ENCODE measurements at places on chromosomes 2 and 18.

- DNase-seq = peak; percentile 83
Observed at GRCh38 chr2:113370478-113371091, 66.9 kb upstream of the ZNG1B start.

GRCh38 chr2:216430811-216431530 lies 18.7 kb downstream of the SMARCAL1 start:
- no peak for DNase-seq

DNA sequence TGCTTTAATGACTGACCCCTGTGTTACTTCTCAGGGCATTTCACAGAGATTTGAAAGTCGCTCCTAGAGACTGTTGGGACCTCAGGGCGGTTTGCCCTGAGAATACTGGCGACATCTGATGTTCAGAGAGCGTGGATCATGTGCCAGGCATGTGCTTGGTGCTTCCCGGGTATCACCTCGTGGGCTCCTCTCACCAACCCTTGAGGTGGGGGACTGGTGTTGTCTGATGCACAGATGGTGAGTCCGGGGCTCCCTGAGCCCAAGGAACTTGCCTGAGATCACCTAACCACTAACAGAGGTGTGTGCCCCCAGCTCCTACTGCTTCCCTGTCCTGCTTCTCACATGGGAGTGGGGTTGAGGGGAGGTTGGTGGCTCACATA lies 16.2 kb downstream of the ATOH8 start:
- DNase-seq = no peak

GRCh38 chr2:122055521-122055931 lies 300.1 kb downstream of the TSN start:
- DNase-seq = no peak

DNA sequence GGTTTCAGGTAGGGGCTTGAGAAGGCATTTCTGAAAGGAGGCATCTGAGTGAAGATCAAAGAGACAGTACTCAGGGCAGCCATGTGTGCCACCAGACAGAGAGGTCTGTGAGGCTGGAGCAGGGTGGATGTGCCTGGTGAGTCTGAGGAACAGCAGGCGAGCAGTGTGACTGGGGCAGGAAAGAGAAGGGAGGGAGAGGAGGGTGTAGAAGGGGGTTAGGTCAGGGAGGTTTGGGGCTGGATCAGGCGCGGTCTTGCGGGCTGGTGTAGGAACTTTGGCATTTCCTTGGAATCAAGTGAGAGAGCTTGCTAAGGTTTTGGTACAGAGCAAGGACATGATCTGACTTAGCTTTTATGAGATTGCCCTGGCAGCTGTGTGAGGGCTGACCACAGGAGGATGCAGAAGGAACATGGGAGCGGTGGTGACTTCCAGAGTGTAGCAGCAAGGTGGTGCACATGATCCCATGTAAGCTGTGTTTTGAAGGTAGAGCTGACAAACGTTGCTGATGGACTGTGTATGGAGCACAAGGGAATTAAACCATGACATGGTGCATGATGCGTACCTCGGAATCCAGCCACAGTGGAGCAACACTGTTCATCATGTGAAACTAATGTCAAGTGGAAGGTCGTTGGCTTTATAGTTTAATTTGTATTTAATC lies 13.9 kb downstream of the RAB31 start:
- no peak for DNase-seq

- DNase-seq = no peak
Observed at GRCh38 chr2:74364533-74365505, 15.3 kb downstream of the DCTN1 start.

DNA sequence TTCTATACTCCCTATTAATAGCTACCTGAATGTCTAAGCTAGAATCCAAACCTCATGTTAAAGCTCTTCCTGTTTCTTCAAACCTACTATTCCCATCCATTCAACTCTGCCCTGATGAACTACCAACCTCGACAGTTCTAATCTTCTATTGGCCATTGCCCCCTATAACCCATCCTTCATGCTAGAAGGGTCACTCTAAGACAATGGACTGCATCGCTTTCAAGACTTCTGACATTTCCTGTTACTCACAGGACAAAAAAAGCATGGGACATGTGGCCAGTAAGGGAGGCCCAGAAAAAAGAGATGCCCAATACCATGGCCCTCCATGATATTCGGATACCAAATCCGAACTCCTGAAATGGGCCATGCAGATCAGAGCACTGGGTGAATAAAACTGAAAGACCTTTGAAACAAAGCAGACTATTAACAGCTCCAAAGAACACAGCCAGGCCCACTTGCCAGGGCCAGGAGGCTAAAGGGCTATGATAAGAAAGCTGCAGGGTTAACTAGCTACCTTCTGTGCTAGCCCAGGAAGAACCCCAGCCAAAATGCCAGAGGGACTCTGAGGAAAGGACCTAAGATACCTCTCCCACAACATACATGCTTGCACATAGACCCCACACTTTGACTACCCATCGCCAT lies 4.5 kb downstream of the B4GALT6 start:
- DNase-seq = no peak

- no peak for DNase-seq
Observed at GRCh38 chr2:234492717-234493485, 4.0 kb downstream of the ARL4C start.

- no peak for DNase-seq
Observed at GRCh38 chr2:176158186-176158591, 1.1 kb downstream of the HOXD3 start.

GRCh38 chr2:203756161-203756560 lies 49.7 kb downstream of the CD28 start:
- no peak for DNase-seq

DNA sequence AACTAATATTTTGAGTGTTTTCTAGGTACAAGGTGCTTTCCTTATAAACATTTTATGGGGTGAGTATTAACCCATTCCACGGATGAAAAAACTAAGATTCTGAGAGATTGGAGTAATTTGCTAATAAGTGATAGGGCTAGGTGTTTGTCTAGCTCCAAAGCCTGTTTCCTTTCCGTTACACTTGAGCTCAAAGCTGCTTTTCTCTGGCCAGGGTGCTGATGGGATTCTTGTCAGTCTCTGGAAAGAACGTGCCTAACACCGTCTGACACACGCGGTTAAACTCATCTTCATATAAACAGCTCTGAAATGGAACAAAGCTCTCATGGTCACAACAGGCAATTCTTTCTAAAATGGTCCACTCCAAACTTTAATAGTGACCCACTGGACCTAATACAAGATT lies 2.0 kb upstream of the ANKRD29 start:
- no peak for DNase-seq

DNA sequence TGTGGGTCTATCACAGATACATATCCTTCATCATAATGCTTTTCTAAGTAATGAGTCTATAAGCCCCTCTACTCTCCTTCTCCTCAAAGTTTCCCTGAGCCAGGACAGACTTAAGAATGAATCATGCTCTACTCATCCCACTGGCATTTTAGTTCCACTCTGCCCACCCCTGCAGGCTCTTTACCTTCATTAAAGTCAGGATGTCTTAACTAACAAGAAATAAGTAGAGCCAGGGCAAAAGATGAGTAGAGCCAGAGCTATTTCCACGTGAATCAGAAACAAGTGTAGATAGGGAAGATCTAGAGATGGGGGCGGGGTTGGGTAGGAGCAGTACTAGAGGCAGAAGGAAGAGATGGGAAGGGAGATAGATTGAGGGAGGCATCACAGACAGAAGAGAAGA lies 790.5 kb downstream of the RNF144A start:
- DNase-seq = no peak

- peak; percentile 80 for DNase-seq
Observed at GRCh38 chr18:23662309-23663263, at the start of gene ANKRD29. ANKRD29 (minus strand) TSS chr18:23662911; CDS start chr18:23662730, 181 bp downstream.

DNA sequence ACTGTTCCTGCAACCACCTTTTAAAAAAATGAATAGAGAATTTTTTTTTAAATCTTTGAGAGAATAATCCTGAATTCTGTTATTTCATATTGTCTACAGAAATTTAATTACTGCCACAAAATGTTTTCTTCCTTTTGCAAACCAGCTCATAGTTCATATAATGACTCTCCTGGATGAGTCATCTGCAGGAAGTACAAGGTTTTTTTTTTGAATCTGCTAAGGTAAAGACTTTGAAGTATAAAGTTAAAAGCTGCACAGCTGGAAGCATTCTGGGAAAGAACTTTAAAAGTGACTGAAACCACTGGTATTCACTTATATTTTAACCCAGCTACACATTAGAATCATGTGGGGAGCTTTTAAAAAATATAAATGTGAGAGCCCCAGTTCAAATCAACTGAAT lies 25.4 kb downstream of the SESTD1 start:
- DNase-seq = no peak

GRCh38 chr18:55448420-55448819 lies 139.6 kb downstream of the TCF4 start:
- DNase-seq = no peak

DNA sequence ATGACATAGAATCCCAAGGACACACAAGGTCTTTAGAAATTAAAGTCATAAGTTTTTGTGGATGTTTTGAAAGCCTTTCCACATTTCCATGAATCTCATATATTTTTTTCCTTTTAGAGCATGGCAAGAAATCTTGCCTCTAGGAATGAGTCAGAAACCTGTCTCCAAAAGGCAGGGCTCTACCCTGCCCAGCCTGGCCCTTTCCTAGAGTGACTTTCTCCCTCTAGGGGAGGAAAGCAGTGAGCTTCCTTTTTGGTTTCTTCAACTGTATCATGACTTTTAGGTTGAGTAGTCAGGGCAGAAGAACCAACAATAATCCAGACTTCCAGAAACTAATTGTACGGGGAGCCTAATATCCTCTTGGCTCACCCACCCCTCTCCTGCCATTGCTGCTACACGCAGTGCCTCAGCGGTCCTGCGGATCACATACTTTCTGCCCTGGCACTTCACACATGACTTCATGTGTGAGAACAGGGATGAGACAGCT lies 300.3 kb downstream of the AGPS start:
- no peak for DNase-seq
